ENCODE measurements at places on chromosomes 3 and 15.

DNA sequence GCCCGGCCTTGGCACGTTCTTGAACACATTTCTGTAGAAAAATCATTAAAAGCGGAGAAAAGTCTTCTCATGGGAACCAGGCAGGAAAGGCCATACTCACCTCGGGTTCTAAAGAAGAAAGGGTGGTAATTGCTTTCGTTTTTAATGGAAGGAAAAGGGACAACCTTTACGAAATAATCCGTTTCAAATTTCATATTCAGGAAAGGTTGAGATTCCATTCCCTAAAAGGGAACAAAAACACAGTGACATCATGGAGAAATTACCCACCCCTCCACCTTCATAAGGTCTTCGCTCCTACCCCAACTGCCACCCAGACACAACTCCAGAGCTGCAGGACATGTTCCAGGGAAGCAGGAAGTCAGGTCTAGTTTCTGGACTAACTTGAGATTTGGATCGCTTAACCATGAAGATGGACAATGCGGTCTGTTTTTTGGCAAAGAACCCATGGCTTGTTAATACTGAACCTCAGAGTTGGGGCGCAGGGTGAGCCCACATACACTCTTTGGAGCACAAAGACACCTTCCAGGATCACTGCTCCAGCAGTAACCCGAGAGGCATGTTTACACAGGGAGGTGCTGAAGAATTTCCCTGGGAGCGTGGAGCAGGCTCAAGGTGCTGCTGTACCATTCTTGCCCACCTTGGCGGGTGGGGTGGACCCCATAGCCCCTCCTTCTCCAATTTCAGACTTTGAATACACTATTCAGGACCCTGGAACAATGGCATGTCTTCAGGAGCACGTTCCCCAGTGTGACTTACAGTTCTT, 49.2 kb downstream of the SPATA12 start:
- DNase-seq, result no peak

DNA sequence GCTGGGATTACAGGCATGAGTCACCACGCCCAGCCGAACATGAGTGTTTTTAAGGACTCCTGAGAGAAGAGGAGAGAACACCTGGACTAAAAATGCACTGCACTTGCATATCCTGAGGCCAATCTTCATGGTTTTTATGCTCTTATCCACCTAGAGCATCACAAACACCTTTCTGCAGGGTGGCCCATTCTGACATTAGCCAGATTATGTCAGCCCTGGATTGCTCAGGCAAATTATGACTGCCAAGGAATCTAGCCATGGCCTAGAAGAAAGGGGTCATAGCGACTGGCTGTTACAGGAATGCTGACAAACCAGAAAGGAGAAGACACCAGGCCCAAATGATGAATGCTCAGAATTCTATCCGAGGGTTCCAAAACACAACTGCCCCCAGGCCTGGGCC, 40.9 kb upstream of the HERC1 start:
- no peak for DNase-seq

DNA sequence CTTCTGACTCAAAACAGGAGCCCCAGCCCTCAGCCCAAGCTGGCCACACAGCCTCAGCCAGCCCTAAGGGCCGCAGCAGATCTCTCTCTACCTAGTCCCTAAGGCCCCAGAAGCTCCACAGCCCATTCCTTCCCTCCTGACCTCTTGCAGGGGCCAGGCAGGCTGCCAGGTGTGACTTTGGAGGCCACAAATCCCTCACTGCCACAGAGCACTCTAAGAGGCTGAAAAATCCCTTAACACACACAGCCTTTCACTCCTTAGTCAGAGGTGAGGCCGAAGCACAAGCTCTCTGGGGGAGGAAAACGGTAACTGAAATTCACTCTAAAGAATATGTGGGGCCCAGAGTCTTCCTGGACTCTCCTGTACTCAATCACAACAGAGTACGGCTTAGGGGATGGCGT, 23.3 kb downstream of the LRRC2 start:
- DNase-seq, result no peak

GRCh38 chr3:45642731-45643152, 46.5 kb upstream of the SACM1L start:
- DNase-seq, result no peak

DNA sequence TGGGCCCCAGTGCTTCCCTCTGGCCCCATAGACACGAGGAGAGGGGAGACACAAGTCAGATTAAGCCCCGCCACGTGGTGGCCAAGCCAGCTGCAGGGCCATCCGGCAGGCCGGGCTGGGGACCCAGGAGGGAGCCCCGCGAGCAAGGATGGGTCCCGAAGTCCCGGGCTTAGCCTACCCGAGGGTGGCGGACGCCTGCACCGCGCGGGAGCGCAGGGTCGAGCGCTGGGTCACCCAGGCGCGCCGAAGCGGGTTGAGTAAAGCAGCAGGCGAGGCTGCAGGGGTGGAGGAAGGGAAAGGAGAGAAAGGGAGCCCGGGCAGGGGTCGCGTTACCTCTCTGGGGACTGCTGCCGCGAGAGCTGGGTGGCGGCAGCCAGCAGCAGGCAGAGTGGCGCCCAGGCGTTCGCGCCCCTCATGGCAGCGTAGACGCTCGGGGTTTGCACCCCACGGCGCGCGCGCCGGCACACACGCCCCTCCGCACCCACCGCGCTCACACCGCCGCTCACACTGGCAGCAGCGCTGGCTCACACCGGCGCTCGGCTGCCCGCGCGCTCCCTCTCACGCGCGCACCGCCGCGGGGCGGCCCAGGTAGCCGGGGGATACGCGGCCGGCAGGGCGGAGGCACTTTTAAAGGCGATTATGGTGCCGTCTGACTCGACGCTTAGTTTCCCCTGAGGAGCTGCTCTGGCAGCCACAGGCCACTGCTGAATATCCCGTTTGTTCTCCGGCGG, at the start of gene PCOLCE2:
Gene PCOLCE2, minus strand, starts transcription at position 603 of the 731 bp plus-strand sequence. Its CDS starts 187 bp downstream, at position 416.
- DNase-seq, result no peak

- no peak for DNase-seq
These were observed 23.2 kb upstream of the TATDN2 start for GRCh38 chr3:10224794-10225665.

GRCh38 chr15:64630396-64631107, 144.8 kb downstream of the RBPMS2 start:
- peak; percentile 29 for DNase-seq

- no peak for DNase-seq
These were observed 240 bp downstream of the CFAP100 start for GRCh38 chr3:126394977-126395321.

GRCh38 chr3:109874896-109875708, 537.8 kb upstream of the DPPA4 start:
- no peak for DNase-seq

- DNase-seq, result no peak
These were observed 19.4 kb downstream of the IFT57 start for GRCh38 chr3:108202834-108203233.

DNA sequence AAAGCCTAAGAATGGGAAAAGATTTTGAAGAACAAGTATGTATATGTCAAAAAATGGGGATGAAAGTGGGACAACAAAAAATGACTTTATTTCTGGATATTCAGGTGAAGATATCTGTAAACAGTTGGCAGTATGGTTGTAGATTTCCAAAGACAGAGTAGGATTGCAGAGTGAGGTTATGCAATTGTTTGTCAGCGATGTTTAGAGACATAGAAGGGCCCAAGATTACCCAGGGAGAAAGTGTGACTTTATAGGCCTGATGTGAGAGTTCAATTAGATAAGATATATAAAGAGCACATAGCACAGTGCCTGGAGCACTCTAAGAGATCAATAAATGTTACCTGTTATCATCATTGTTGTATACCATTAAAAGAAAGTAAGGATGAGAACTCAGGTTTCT, 319.8 kb downstream of the DOCK3 start:
- no peak for DNase-seq

DNA sequence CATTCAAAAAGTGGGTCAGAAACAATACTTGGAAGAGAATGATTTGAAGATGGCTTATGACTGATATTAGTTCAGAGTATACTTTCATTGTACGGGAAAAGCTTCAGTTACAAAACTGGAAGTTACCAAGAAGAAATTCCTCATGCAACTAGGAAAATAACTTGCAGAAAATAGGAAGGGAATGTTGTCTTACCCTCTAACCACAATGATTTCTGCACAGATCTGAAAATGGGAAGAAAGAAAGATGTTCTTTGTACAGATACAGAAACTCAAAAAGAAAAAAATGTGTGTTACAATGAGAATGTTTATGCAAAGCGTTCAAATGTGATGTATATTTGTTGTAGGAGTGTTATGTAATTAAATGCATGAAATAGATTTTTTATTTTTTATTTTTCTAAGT, 3.7 kb downstream of the ZNF280D start:
- no peak for DNase-seq

DNA sequence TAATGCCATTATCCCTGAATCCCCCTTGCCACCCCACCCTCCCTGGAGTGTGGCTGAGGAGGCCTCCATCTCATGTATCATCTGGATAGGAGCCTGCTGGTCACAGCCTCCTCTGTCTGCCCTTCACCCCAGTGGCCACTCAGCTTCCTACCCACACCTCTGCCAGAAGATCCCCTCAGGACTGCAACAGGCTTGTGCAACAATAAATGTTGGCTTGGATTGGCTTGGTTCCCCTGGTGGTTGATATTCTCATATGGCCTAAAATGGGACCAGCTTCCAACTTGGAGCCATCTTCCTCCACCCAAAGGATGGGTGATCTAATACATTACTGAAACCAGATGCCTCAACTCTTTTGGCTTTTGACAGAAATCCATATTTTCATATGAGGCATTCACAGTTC, 34.9 kb downstream of the VIPR1 start:
- no peak for DNase-seq

GRCh38 chr3:125043599-125044151, 12.1 kb downstream of the HEG1 start:
- DNase-seq, result no peak

DNA sequence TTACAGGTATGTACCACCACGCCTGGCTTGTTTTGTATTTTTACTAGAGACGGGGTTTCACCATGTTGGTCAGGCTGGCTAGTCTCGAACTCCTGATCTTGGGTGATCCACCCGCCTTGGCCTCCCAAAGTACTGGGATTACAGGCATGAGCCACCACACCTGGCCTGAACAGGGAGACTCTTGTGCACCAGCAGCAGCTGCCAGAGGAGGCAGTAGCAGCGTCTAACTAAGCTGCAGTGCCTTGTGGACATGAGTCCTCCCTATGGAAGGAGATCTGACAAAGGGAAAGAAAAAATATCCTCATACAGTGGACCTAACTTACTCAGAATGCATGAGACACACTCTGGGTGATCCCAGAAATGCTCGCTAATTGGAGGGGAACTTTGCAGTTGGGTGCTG, 36.8 kb upstream of the NEO1 start:
- DNase-seq, result no peak

DNA sequence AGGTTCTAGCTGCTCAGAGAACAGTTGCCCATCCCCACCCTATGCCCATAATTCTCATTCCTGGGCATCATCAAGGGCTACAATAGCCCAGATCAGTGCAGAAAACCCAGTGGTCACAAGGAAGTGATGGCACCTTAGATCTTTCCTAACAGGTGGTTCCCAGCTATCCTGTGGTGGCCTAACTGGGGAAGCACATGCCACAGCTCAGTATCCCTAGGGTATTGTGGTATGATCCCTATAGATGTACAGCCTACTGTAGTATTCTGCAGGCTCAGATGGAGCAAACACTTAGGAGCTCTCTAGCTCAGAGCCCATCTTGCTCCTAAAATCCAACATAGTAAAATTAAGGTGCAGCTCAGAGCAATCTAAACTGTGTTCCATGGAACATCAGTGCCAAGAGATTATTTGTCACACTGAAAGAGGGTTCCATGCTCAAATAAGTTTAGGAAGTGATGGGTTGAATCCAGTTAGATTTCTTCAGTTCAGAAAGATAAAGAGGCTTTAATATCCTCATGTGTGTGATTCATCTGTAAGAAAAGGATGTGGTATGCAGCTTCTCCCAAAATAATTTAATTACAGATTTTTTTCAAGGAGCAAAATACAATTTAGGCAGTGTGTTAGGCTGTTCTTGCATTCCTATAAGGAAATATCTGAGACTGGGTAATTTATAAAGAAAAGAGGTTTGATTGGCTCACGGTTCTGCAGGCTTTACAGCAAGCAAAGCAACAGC, 4.4 kb downstream of the A4GNT start:
- no peak for DNase-seq

- DNase-seq, result no peak
These were observed 76.3 kb upstream of the CCDC39 start for GRCh38 chr3:180755556-180755955.

- DNase-seq, result peak; percentile 97
These were observed 108.1 kb upstream of the THBS1 start for GRCh38 chr15:39472621-39473297.

- no peak for DNase-seq
These were observed 332.0 kb upstream of the GRM7 start for GRCh38 chr3:6528951-6529350.

Measured in AG04450 (cell line).